ENCODE measurements at places on chromosomes 4 and X.

DNA sequence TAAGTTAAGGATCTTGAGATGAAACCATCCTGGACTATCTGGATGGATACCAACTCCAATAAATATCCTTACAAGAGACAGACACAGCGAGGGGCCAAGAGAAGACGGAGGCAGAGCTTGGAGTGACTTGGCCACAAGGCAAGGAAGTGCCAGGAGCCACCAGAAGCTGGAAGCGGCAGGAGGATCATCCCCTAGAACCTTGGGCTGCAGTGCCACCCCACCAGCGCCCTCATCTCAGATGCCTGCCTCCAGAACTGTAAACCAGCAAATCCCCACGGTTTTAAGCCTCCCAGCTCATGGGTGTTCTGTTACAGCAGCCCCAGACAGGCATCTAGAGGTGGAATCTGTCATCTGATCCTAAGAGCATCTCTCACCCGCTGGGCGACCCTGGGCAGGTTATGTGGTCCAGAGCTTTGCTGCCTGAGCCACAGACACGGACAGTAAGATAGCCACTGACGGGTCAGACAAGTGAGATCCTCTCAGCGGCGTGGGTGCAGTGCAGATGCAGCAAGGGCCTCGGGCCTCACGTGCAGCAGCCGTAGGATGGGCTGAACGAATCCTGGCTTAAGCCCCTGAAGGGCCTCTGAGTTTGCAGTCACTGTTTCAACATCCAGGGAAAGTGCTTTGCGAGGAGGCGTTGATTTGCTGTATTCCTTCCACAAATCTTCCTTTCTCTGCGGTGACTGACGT is 25.1 kb upstream of the MXD4 start:
- no peak for DNase-seq

GRCh38 chr4:168717847-168718246 is 221.0 kb downstream of the PALLD start:
- peak; percentile 11 for DNase-seq

DNA sequence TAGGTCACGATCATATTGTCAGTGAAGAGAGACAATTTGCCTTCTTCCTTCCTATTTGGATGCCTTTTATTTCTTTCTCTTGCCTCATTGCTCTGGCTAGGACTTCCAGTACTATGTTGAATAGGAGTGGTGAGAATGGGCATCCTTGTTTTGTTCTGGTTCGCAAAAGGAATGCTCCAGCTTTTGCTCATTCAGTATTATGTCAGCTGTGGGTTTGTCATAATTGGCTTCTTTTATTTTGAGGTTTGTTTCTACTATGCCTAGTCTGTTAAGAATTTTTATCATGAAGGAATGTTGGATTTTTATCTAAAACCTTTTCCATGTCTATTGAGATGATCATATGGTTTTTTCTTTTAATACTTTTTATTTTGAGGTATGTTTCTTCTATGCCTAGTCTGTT is 152.3 kb upstream of the MAD2L1 start:
- DNase-seq, result no peak

DNA sequence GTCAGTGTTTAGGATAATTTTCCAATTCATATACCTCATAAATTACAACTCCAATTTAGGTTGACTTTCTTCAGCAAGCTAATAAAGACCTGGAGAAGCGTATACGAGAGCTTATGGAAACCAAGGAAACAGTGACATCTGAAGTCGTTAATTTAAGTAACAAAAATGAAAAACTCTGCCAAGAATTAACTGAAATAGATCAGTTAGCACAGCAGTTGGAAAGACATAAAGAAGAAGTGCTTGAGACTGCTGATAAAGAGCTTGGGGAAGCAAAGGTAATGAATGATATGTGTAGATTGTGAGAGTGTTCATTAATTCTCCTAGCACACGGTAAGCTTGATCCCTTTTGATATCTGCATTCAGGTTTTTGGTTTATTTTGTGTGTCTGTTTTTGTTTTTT is 16.8 kb downstream of the CEP135 start:
- DNase-seq, result no peak

- DNase-seq, result no peak
These were observed 18.0 kb downstream of the SHISA3 start for GRCh38 chr4:42415281-42415680.

DNA sequence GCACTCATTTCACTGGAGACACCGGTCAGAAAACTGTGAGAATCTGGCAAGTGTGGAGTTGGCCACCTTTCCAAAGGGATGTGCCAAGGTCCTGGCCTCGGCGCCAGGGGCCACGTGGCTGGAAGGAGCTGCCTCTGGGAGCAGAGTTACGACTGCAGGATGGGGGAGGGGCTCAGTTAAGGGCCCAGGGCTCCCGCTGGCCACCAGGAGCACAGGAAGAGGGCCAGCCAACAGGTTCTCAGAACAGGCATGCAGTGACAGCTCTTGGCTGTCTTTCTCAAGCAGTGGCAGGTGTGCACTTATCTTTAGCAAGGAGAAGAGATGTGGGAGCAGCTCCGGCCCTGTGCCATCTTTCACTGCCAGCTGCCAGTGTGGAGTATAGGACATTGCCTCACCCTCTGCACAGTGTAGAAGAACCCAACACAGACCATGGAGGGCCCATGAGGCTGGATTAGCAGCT is 115.9 kb upstream of the RBPJ start:
- no peak for DNase-seq

DNA sequence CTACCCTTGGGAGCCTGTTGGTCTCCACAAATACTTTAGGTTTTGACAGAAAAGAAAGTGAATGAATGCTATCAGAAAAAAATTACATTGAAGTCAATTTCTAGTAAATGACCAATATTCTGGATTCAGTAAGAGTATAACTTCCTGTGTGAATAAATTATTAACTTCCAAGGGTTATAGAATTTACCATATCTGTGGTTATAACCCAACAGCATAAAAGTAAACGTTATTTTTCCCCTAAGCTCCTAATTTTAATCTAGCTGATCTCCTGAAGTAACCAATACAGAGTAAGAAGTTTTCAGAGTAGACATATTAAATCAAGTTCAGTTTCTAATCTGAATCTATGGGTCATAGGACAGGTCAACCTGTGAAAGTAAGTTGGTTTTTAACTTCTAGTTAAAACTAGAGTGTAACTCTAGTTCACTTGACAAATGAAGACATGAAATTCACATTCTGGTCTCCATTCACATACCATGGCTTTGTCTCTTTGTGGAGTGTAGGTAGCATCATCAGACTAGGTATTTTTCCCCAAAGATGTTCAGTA is 22.8 kb downstream of the DTHD1 start:
- no peak for DNase-seq

GRCh38 chr4:80685214-80685613 is 345.3 kb upstream of the BMP3 start:
- no peak for DNase-seq

- DNase-seq, result no peak
These were observed 44.8 kb downstream of the HMGB2 start for GRCh38 chr4:173289353-173289727.

- no peak for DNase-seq
These were observed 61.9 kb downstream of the LARP1B start for GRCh38 chr4:128123036-128123435.

- no peak for DNase-seq
These were observed 70.3 kb downstream of the SCD5 start for GRCh38 chr4:82728301-82728700.

GRCh38 chrX:11540532-11541377 is 125.0 kb downstream of the ARHGAP6 start:
- no peak for DNase-seq

DNA sequence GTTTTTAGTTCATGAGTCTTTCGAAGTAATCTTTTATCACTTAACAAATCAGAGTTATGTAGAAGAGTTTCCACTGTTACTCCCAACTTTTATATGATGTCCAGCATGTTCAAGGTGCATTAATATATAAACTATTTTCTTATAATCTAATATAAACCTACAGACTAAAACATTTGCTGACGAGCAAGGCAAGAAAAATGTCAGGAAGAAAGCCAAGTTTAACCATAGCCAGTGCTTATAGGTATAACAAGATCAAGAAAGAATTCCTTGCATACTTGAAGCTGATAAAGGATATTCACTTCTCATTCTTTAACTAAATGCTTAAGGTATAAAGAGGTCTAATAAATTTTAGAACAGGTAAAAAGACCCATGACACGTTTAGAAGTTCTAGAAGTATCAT is 167.7 kb downstream of the NPNT start:
- peak; percentile 13 for DNase-seq

- no peak for DNase-seq
These were observed 17.4 kb downstream of the IRAK1 start for GRCh38 chrX:154002215-154002719.

- DNase-seq, result peak; percentile 12
These were observed 134.5 kb upstream of the IL15 start for GRCh38 chr4:141501931-141502330.

DNA sequence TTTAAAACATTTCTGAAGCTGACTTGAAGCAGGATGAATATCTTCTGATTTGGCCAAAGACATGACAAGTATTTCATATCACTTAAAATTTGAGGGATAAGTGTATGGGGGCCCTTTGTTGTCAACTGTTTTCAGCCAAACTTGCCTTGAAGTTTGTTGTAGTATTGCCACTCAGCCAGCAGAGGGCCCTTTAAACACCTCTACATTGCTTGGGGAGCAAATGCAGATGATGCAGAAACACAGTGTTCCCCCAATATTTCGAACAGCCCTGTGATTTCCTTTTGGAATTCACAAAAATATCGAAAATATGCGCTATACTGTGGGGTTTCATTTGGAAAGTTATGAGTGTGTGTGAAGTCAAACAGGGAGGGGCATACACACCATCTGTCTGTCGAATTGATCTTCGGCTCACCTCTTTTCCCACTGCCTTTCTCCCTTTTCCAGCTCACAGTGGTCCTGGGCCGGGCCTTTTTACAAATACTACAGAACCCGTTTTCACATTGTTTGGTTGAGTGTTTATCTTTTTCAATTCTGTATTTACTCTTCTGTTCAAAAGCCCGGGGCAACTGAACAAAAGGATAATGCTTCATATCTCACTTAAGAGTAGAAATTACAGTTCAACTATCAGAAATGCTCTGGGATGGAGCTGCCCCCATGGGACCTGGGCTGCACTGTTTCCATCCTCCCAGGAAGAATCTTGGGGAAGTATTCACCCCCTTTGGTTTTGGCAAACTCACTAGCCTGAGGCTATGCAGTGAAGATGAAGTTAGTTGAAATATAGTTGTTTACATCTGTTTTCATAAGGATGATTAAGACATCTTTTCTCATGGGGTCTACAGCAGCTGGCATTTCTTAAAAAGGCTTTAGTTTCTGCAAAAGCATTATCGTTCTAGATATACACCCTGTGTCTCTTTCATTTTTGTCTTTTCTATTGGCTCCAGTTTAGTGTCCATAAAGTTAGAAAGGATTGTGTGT is 137.6 kb downstream of the EGF start:
- peak; percentile 4 for DNase-seq

GRCh38 chr4:4995103-4995907 is 24.0 kb downstream of the CYTL1 start:
- peak; percentile 13 for DNase-seq

GRCh38 chr4:181870326-181870725 is 372.9 kb upstream of the TENM3 start:
- DNase-seq, result peak; percentile 65

GRCh38 chrX:31366041-31366440 is 294.2 kb upstream of the FTHL17 start:
- no peak for DNase-seq

GRCh38 chr4:7295911-7296660 is 103.7 kb downstream of the SORCS2 start:
- no peak for DNase-seq

DNA sequence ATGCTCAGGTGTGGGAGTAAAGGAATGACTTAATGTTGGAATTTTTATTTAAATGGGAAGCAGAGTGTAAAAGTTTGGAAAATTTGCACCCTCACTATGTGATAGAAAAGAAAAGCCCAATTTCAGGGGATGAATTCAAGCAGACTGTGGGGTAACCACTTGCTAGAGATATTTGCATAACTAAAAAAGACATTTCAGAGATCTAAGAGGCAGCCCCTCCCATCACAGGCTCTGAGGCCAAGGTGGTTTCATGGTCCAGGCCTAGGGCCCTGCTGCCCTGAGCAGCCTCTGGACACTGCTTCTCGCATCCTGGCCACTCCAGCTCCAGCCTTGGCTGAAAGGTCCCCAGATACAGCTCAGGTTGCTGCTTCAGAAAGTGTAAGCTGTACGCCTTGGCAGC is 5.9 kb upstream of the XPNPEP2 start:
- DNase-seq, result no peak

GRCh38 chrX:84475596-84475995 is 26.7 kb downstream of the HDX start:
- no peak for DNase-seq

GRCh38 chrX:3548765-3549391 is 164.6 kb downstream of the PRKX start:
- DNase-seq, result peak; percentile 56

DNA sequence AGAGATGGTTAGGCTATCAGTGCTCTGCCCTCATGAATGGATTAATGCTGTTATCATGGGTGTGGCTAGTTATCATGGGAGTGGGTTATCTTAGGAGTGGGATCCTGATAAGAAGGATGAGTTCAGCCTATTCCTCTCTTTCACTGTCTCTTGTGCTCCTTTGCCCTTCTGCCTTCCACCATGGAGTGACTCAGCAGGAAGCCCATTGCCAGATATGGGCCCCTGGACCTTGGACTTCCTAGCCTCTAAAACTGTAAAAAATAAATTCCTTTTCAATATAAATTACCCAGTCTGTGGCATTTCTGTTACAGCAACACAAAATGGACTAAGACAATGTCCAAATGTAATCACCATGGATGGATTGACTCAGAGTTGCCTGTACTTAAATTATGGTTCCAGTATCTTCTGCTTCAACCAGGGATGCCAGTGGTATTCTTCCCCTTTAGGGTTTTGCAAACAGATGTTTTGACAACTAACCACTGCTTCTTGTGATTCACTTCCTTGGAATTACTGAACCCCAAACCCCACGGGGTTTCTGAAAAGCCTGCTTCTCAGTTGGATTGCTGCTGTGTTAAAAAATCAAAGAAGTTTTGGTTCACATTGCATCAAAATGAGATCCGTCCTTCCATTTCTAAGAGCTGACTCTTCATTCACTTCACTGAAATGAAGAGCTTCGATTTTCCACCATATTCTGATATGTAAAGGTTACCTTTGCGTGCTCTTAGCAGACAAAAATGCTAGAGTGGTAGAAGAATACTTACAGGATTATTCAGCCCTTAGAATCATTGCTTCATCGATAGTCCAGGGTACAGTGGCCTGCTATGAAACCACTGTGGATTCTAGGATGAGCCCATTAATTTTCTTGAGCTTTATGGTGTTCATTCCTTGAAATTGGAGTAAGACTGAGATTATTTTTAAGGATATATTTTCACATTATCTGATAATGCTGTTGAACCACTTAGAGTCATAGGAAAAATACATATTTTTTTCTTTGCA is 107.7 kb downstream of the FRMPD4 start:
- DNase-seq, result peak; percentile 85

- no peak for DNase-seq
These were observed 434.3 kb upstream of the RASGEF1B start for GRCh38 chr4:81905971-81906370.

GRCh38 chr4:47187608-47188007 is 156.2 kb downstream of the GABRB1 start:
- no peak for DNase-seq

DNA sequence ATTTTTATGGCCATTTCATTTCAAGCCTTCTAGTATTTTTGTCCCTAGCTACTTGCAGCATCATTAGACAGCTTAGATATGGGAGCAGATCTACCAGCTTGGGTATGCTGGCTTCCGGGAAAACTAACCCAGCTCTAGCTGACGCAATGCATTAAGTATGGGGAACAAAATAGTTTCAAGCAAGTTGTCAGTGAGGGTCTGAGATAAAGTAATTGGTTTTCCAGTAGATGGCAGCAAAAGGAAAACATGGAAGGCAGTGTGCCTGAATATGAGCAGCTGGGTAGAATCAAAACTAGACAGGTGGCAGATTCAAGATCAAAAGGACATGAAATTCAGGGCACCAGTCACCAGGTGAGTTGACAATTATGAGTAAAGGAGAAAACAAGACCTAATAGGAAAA is 340.9 kb upstream of the CTSO start:
- DNase-seq, result peak; percentile 75
